Iris pigment epithelial cell (primary cell): ENCODE measurements at places on chromosomes 2 and 18.
A peak's percentile ranks its signal among the peaks of the same experiment; 100 is the strongest.

GRCh38 chr2:222311319-222311977 is 12.7 kb upstream of the PAX3 start:
- DNase-seq, result no peak

DNA sequence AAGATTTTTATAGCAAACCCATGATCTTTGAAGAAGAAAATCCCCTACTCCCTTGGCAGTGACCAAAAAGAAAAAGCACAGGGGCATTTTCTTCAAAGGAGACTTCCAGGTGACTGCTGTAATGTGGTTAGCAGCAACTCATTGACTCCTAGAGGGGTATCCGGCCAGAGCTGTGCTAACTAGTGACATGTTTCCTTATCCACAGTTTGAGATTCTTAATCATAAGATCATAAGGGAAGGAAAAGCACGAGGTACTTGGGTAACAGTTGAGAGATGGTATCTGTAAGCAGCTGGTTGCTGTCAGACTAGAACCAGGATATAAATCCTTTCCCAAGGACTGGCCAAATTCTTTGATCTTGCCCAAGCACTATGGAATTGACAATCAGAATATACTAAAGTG is 124.7 kb downstream of the MREG start:
- no peak for DNase-seq

DNA sequence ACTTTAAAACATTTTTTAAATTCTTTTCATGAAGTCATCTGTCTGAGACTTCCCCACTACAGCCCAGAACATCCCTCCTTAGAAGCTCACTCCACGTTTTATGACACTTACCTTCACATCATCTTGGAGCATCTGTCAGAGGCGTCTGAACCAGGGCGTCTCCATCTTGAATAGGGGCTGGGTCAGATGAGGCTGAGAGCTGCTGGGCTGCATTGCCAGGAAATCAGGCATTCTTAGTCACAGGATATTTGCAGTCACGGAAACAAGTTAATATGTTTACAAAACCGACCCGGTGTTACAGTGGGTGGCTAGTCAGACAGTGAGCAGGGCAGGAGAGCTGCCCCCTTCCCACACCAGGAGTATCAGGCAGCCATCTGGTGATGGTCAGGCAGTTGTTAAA is 456.5 kb downstream of the FBXO15 start:
- DNase-seq, result peak; percentile 77

DNA sequence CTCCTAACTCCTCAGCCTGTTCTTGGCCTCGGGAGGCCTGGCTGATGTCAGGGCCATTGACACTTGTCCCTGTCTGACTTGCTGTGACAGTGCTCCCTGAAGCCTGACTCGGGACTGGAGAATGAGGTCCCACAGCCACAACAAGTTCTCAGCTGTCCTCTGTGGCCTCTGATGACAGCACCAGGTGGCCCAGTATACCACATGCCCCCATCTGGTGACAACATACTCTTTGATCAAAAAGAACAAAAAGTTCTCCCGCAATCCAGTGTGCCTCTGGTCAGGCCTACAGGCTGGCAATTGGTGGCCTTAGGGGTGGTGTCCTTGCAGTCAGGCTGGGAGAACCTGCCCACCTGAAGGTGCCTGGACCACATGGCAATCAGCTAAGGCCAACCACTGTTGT is 102.6 kb downstream of the SEPTIN10 start:
- DNase-seq, result no peak
